ENCODE measurements at places on chromosomes 7 and 10.

GRCh38 chr10:126456632-126457031, 68.4 kb upstream of the ADAM12 start:
- DNase-seq = no peak

DNA sequence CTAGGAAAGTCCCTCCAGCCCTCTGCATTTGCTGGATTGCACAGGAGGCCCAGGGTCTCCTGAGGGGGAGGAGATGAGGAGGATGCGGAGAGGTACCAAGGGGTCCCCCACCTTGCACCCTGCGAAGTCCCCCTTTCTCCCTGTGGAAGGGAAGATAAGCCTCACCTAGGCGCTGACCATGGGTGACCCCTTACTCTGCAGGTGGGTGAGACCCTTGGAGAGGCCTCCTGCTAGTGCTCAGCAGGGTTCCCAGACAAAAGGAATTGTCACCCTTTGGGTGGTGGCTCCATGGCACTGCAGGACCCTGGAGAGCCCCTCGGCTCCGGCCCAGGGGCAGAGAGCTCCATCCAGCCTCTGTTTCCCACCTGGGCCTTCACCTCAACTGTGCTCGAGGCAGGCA, 107.0 kb upstream of the RET start:
- DNase-seq = no peak

DNA sequence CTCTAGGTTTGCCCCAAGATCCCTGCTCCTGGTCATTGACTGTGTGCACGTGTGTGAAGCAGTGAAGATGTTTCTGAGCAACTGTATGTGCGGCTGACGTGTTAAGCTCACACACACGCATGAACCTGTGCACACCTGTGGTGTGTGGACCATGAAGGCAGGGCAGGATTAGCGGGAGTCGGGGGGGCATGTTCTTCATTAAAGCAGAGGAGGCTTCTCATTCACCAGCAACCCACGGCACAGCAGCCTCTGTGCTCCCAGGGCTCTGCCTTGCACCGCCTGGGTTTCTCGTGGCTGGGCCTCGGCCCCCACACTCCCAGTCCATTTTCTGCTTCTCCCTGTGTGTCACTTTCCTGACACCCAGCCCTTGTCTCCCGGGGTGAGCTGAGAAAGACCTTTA, 824 bp upstream of the TACR2 start:
- no peak for DNase-seq

DNA sequence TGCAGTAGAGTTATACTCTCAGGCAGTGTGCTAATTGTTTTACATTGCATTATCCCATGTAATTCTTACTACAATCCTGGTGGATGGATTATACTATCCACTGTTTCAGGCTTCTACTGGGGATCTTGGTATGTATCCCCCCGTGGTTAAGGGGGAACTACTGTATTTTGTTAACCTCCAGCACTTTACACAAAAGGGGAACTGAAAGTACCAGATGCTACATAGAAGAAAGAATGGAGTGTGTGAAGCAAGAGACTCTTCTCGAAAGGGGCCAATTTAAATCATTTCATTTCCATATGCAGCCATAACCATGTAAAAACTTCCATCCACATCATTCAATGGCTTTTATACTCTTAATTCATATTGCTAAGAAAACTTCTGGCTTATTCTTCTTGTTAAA, 69.4 kb downstream of the C1GALT1 start:
- no peak for DNase-seq

DNA sequence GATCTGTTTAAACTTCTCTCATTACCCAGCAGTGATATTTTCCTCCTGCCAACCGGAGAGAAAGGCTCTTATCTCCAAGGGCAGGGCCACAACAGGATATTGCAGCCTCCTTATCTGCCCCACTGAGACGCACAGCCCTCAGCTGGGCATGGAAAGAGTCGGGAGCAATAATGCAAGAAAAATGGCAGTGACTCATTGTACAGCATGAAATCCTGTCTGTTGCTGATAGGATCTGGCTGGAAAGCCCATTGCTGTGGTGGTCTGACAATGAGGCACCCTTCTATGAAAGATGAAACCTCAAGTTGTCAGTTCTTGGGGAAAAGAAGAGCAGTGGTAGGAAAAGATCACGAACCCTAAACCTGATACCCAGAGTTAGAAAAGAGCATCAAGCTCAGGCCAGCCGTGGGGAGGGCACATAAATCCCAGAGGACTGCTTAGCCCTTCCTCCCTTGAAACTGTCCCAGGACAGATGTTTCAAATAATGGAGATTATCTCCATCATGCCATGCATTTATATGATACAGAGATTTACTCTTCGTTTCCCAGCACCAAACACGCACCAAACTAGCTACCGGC, 47.0 kb upstream of the FIGNL1 start:
- DNase-seq = no peak

DNA sequence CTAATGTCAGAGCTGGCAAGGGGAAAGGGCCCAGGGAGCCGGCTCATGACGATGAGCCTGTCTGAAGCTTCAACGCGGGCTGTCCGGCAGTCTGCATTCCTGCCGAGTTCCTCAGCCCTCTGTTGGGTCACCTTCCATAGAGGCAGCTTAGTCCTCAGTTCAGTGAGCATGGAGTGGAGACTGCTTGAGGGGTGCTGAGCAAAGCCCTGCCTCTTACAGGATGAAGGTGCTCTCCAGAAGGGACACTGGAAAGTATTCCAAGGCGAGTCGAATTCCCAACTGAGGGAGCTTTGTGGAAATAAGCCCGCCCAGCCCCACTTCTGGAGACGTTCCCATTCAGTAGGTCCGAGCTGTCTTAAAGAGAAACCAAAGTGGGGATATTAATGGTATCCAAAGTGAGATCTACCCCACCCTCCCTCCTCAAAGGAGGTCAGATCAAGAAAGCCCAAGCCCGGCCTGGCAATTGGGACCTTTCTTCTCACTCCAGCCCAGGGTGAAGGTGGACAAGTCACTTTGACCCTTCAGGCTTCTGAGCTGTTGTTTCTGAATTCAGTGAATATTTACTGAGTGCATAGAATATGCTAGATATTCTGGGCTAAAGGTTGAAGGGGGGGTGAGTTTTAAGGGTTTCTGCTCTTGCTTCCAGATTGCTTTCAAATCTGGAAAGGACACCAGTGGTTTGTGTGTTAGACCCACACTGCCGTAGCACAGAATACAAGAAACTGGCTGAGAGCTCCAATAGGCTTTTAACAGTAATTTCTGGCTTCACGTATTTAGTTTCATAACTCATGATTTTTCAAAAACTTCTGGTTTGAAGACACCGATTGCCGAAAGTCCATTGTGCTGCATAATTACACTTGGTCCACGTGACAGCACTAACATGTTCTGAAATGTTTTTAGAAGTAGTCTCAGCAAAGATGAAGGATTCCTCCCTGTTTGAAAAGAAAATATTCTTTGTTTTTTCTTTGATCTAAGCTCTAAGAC, 3.5 kb downstream of the EGFR start:
- DNase-seq = no peak

DNA sequence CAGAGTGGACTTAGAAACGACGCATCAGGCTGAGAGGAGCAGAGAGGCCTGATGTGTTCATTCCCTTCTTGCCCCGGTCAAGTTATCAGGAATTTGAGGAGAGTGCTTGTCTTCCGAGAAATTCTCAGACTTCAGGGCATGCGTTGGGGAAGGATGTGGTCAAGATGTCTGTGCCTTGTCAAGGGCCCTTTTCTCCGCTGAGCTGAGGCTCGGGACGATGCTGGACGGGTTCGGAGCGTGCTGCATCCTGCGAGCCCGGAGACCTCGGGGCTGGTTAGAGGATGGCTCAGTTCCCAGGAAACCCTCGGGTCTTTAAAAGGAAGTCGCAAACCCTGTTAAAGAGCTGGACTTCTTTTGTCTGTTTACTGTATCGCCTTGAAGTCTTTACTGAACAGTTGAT, 325.4 kb downstream of the ADARB2 start:
- no peak for DNase-seq

- no peak for DNase-seq
Observed at GRCh38 chr7:4203626-4204512, 478.2 kb upstream of the FOXK1 start.

DNA sequence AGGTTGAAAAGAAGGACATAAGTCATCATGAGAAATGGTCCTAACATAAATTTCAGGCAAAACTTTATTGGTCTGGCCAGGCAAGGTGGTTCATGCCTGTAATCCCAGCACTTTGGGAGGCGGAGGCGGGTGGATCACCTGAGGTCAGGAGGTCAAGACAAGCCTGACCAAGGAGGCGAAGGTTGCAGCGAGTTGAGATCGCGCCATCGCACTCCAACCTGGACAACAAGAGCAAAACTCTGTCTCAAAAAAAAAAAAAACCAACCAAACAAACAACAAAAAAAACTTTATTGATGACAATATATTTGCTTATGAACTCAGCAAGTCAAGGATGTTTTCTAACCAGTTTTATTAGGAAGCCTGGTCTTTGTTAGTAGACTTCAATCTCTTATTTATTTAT, 54.6 kb upstream of the ARHGAP21 start:
- no peak for DNase-seq

GRCh38 chr7:18624459-18624858, 128.9 kb downstream of the HDAC9 start:
- no peak for DNase-seq

GRCh38 chr10:107450056-107450455, 285.6 kb upstream of the SORCS1 start:
- no peak for DNase-seq

GRCh38 chr10:43225004-43225786, 41.7 kb downstream of the RASGEF1A start:
- DNase-seq = no peak

GRCh38 chr10:16466001-16466400, 29.2 kb downstream of the PTER start:
- DNase-seq = no peak

GRCh38 chr7:8592167-8592566, 158.8 kb downstream of the NXPH1 start:
- DNase-seq = no peak

GRCh38 chr7:81691199-81691821, 78.5 kb downstream of the HGF start:
- no peak for DNase-seq

DNA sequence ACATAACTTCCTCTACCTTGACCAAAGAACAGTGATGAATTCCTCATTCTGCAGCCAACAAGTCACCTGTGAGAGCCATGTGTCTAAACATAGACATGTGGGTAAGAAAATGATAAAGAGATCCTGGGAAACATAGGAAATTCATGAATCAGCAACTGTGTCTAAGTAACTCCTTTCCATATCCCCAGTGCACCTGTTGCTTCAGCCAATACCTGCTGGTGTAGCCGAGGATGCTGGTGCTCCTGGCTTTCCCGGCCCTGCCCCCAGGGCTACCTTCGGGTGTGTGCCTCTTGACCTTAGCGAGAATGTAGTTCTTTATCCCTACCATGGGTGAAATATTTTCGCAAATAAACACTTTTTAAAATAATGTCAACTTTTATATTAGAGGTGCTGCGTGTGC, 114.1 kb downstream of the OR13A1 start:
- no peak for DNase-seq

GRCh38 chr10:55160655-55161283, 359.7 kb upstream of the PCDH15 start:
- DNase-seq = no peak

- no peak for DNase-seq
Observed at GRCh38 chr10:22159180-22159579, 58.6 kb downstream of the EBLN1 start.

DNA sequence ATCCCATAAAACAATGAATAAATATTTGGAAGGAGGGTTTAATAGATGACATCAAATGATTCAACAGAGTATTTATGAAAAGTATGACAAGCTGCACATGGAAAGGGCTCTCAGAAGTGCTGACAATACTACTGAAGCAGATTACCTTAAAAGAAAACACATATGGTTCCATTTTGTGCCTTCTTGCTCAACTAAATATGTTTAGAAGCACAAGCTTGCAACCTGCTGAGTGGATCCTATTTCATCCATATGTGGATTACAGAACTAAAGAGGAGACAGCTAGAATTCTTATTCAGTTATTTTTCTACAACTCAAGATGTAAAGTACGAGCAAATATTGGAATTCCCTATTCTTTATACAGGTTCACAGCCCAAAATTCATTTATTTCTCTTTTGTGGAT, 340.6 kb downstream of the TFEC start:
- no peak for DNase-seq

GRCh38 chr7:34846976-34847375, 189.0 kb downstream of the NPSR1 start:
- no peak for DNase-seq

DNA sequence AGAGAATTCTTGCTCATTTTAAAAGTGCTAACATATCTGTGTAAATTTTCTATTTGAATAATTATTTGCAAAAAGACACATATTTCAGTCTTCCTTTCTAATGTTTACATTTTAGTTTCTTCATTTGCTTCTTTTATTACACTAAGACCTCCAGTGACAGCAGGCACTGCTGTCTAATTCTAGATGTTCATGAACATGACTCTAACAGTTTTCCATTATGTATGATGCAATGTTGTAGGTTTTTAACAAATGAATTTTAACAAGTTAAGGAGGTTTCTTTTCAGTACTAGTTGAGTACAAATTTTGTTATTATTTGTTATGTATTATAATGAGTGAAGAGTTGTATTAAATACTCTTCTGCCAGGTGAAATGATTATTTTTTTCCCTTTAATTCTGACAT, 83.6 kb downstream of the GRB10 start:
- no peak for DNase-seq

GRCh38 chr10:26746061-26746460, 48.6 kb downstream of the PDSS1 start:
- DNase-seq = no peak

- DNase-seq = no peak
Observed at GRCh38 chr10:63614371-63614891, 93.2 kb downstream of the REEP3 start.

DNA sequence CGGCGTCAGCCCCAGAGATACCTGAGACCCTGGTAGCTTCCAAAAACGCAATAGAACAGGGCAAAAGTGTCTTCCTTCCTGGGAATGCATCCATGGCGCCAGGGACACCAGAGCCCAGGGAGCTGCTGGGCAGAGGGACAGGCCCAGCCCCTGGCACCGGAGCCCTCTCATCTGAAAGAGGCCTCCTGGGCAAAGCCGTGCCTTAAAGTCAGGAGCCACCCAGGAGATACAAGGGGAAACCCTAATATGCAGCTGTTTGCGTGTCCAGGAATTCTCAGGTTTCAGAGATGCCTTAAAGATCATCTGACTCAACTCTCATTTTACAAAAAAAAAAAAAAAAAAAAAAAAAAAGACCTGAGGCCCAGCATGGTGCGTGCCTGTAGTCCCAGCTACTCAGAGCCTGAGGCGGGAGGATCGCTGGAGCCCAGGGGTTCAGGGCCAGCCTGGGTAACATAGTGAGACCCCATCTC, 28.0 kb downstream of the NUDT1 start:
- no peak for DNase-seq

- DNase-seq = no peak
Observed at GRCh38 chr7:131908714-131909113, 352.3 kb upstream of the PODXL start.

- no peak for DNase-seq
Observed at GRCh38 chr10:92850185-92850584, 1.9 kb downstream of the EXOC6 start.

All from CD4-positive, alpha-beta T cell treated with Interleukin-17A for 1 hour (primary cell).